Activated T-cell treated with anti-CD3 and anti-CD28 coated beads, Interleukin-2, amount 50 U/mL, for 48 hours (primary cell): ENCODE measurements at places on chromosomes 13 and 19.

DNA sequence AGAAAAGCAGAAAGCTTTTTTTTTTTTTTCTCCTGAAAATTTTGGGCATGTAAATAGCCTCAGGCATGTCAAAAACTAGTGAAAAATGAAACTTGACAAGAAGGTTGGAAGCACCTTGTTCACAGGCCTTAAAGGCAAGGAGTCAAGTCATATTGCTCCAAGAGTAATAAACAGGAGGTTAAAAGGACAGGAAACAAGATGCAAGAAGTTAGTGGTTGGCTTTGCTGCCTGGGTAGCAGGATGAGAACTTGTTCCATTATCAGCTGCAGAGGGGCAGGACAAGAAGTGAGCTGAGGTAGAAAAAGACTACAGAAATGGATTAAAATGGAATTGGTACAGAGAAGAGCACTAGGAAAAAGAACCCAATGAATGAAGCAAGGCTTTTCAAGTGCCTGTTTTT, 242.6 kb downstream of the DCT start:
- DNase-seq, result no peak

- DNase-seq, result peak; percentile 65
These were observed 22.3 kb upstream of the TFDP1 start for GRCh38 chr13:113562085-113562749.

- DNase-seq, result no peak
These were observed 796.3 kb upstream of the SLC10A2 start for GRCh38 chr13:103862525-103862924.

DNA sequence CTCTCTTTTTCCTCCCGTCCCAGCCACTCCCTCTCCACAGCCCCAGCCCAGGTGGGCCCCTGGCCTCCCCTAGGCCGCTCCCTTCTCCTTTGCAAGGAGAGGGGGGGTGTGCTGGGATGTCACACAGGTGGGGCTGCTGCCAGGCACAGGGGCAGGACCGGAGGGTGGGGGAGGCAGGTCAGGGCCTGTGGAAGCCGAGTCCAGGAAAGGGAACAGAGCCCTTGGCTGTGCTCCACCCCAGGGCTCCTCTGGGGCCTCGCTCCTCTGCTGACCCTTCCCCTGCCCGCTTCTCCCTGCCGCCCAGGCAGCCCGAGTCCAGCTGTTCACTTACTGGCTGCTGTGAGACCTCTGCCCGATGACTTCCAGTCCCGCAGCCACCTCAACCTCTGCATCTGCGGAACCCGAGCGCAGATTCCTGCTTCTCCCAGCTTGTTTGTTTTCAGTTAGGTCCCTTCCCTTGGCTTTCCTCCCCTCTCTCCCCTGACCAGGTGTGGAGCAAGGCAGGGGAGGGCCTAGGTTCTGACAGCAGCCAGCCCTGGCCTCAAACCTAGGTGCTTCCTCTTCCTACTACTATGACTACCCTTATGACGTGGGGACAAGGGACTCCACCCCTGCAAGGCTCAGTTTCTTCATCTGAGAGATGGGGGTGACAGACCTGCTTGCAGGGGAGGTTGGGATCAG, 850 bp upstream of the KLK11 start:
- no peak for DNase-seq

GRCh38 chr19:1412995-1413800, 5.8 kb downstream of the DAZAP1 start:
- no peak for DNase-seq

DNA sequence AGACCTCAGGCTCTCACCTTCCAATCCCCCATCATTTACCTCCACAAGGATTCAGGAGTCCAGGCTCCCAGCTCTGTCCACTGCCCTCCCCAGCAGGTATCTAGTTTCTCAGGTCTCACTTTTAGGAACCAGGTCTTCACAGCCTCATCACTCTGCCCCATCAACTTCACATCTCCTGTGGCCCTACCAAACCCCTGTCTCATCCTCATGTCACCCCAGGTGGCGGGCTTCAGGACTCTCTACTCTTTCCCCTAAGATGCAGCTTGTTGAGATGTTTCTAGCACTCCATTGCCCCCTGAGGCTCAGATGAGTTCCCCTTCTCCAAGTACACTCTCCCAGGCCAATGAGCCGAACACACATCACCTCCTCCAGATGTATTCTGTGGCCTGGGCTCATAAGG, 1.5 kb downstream of the PPFIA3 start:
- DNase-seq, result no peak

DNA sequence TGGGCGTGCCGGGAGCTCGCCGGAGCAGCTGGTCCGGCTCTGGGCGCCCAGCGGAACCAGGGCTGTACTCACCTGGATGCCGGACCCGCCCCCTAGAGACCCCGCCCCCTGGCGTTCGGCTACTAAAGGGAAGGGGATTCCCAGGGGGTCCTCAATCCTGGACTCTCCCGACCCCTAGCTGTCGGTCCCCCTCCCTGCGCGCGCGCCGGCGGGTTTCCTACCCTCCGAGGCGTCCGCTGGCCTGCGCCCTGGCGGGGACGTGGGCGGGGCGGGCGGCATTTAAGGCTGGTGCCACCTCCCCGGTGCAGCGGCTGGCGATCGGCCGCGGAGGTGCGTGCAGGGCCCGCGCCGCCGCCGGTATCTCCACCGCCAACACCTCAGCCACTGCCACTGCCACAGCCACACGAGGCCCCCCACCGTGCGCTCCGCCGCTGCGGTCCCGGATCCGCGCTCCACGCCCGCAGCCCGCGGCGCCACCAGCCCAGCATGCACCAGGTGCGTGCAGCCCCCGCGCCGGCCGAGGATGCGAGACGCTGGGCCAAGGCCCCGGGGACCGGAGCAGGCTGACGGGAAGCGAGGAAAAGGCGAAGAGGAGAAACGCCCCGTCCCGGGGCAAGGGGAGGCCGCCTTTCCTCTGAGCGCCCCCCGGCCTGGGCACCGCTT, at the start of gene ATP12A:
ATP12A (plus strand) TSS at position 151 of the 663 bp plus-strand sequence; CDS start at position 487, 336 bp downstream.
- DNase-seq, result peak; percentile 48

DNA sequence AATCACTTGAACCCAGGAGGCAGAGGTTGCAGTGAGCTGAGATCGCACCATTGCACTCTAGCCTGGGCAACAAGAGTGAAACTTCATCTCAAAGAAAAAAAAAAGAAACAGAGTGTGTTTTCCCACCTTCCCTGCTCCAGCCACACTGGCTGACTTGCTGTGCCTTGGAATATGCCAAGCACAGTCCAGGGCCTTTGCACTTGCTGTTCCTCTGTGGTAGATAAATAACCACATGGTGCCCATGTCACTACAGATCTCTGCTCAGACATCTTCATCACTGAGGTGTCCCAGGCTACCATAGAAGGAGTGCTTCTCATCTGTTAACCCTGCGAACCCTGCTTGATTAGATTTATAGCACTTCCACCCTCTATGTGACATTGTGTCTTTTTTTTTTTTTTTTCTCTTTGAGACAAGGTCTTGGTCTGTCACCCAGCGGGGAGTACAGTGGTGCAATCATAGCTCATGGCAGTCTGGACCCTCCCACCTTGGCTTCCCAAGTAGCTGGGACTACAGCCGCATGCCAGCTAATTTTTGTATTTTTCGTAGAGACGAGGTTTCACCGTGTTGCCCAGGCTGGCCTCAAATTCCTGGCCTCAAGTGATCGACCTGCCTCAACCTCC, 10.4 kb downstream of the SMARCA4 start:
- no peak for DNase-seq

GRCh38 chr13:32409561-32410421, 18.1 kb downstream of the N4BP2L1 start:
- DNase-seq, result no peak

DNA sequence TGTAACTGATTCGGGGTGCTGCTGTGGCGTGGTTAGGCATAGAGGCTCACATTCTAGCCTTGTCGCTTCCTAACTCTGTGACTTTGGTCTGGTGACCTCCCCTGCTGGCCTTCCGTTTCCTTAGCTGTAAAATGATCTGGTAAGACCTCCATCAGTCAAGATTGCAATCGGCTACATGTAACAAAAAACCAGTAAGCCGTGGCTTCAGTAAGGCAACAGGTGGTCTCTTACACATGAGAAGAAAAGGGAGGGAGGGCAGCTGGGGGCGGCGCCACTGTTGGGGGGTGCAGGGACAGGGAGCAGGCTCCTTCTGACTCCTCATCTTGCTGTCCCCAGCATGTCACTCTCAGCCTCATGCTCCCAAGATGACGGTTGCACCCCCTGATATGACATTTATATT, 148.0 kb downstream of the SIPA1L3 start:
- no peak for DNase-seq
